ENCODE measurements at places on chromosomes 16 and 17.

DNA sequence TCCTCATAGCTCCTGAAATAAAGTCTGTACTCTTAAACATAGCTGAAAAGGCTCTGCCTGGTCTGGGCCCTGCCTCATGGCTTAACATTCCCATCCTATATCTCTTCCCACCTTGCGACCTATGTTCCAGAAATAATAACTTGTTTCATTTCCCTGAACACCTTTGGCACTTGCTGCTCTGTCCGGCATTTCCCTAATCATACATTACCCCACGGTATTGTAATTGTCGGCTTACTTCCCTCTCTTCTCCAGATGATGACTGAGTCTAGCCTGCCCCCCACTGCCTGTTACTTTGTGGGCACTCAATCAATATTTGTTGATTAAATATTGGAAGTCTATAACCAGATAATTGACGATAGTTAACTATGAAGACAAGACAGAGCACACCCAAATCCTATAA, 23.3 kb upstream of the SUPT4H1 start:
- DNase-seq = no peak

DNA sequence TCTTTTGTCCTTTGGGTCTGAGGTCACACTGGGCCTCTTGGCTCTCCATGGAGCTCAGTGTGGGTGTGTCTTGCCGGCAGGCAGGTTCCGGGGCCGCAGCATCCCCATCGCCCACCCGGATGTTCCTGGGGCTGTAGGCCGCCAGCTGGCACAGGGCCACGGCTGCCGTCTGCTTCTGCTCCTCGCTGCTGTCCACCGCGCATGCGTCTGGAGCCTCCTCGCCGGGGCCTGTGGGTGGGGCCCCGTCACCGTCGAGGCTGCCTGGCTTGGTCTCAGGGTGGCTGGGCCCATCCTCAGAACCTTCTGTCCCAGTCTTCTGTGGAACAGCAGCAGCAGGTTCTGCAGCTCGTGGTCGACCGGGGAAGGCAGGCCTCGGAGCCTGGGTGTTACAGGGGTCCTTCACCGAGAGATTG, 9.6 kb downstream of the ZNF750 start:
- no peak for DNase-seq

DNA sequence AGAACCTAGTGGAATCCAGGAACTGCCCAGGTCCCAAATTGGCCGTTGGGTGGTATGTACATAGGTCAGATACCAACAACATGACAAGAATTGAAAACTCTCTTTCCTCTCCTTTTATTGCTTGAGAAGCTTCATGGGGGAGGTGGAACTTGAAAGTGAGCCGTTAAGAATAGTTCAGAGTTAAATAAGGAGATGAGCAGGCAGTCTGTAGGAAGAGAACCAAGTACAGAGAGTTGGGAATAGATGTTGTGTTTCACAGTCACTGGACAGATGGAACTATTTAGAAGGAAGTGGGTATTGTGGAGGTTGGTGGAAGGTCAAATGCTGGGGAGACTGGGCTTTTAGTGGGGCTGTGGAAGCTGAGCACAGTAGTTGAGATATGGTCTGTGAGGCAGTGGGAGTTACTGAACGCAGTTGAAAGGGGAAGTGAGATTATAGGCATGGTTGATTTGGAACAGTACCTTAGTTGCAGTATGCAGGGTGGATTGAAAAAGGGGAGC, 26.4 kb downstream of the ARHGAP44 start:
- no peak for DNase-seq

DNA sequence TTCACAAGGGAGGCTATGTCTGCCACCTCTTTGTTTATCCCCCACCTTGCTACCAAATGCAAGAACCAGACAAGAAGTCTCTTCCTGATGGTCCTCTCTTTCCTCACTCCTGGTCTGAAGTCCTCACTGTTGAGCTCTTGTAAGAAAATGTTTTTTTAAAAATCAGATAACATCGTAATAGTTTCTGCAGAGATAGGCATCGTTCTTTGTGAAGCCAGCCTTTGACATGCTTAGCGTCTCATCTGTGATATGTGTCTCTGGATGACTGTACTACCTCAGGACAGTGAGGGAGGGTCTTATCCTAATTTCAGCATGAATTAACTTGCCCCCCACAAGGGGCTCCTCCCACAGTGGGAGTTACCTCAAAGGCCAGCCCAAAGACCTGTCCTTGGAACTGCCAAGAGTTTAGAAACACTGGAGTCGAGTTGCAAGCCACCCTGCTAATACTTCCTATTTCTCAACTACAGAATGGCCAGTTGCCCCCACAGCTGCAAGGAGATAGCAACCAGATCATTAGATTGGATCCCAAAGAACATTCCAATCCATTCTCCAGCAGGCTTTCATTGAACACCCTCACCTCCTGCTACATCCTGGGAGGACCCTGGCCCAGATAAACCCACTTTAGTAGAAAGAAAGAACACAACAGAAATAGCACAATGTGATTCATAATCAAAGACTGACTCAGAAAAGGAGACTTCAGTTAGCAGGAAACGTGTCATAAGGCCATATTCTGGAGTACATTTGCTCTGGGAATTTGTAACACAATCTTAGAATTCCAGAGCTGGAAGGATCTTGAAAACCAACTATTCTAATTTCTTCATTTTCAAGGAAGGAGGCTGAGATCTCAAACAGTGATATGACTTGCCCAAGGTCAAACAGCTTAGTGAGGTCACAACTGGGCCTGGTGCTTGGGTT, 151.0 kb downstream of the IRX3 start:
- no peak for DNase-seq

- DNase-seq = no peak
Measured at GRCh38 chr16:1153480-1154160, 714 bp downstream of the CACNA1H start.

DNA sequence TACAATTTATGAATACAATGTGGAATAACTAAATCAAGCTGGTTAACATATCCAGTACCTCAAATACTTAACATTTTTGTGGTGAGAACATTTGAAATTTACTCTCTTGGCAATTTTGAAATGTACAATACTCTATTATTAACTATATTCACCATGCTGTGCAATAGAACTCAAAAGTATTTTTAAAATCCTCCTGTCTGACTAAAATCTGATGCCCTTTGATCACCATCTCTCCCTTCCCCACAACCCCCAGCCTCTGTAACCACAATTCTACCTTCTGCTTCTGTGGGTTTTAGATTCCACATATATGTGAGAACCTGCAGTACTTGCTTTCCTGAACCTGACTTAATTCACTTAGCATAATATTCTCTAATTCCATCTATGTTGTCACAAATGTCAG, 71.6 kb upstream of the ALOX12 start:
- DNase-seq = no peak

GRCh38 chr16:58197314-58198012, 443 bp downstream of the CSNK2A2 start:
- no peak for DNase-seq

- no peak for DNase-seq
Measured at GRCh38 chr16:17230932-17231581, 239.7 kb downstream of the XYLT1 start.

Data from CD8-positive, alpha-beta memory T cell (primary cell).